NCI-H774 (cell line): ENCODE measurements at places on chromosomes 4 and X.
A peak's percentile ranks its signal among the peaks of the same experiment; 100 is the strongest.

DNA sequence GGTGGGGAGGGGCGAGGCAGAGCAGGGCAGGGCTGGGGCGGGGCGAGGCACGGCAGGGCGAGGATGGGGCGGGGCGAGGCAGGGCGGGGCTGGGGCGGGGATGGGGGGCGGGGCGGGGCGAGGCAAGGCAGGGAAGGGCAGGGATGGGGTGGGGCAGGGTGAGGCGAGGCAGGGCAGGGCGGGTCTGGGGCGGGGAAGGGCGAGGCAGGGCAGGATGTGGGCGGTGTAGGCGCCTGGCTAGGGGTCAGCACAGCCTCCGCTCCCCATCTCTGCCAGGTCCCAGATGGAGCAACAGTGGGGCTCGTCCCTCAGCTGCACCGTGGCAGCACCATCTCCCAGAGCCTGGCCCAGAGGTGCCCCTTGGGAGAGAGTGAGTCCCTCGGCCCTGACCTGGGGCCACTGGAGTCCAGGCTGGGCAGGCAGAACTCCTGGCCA is 4.2 kb upstream of the SRPK3 start:
- DNase-seq, result no peak

GRCh38 chr4:27916452-27917184 is 1056.0 kb downstream of the STIM2 start:
- DNase-seq, result no peak

GRCh38 chrX:109840585-109840984 is 107.5 kb upstream of the ACSL4 start:
- DNase-seq, result no peak

DNA sequence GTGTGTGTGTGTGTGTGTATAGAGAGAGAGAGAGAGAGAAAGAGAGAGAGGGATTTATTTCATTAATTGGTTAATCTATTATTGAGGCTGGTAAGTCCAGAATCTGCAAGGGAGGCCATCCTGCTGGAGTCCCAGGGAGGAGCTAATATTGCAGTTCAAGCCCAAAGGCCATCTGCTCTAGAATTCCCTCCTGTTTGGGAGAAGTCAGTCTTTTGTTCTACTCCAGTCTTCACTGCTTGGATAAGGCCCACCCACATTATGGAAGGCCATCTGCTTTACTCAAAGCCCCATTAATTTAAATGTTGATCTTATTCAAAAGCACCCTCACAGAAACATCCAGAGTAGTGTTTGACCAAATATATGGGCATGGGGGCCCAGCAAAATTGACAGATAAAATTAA is 317.5 kb upstream of the RASGEF1B start:
- no peak for DNase-seq

GRCh38 chrX:110136136-110136535 is 133.2 kb downstream of the TMEM164 start:
- no peak for DNase-seq

GRCh38 chrX:33128048-33128805 is 83.1 kb downstream of the DMD start:
- no peak for DNase-seq

- no peak for DNase-seq
Measured at GRCh38 chr4:7773401-7774180, 166.1 kb downstream of the AFAP1 start.

- DNase-seq, result no peak
Measured at GRCh38 chr4:88752754-88753153, 55.1 kb upstream of the NAP1L5 start.

DNA sequence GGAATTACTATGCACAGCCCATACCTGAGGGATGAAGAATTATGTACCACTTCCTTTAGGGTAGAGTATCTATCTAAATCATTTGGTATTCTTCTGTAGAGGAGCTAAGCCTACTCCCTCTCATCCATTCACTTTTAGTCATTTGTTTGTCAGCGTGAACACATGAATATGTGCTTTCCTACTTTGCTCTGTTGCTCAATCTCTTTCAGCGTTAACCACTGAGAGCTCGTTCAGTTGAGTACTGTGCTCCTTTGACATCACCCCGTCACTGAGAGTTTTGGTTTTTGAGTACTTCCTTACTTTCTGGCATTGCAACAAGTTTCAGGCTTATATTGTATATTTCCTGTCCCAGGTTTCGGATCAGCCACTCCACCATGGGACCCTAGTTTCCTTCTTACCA is 700.6 kb downstream of the NLGN4X start:
- no peak for DNase-seq

GRCh38 chr4:41887821-41888686 is 47.2 kb upstream of the TMEM33 start:
- peak; percentile 13 for DNase-seq

- DNase-seq, result no peak
Measured at GRCh38 chr4:158729716-158730559, 6.7 kb upstream of the PPID start.

GRCh38 chr4:35884714-35885480 is 359.4 kb downstream of the ARAP2 start:
- DNase-seq, result no peak

DNA sequence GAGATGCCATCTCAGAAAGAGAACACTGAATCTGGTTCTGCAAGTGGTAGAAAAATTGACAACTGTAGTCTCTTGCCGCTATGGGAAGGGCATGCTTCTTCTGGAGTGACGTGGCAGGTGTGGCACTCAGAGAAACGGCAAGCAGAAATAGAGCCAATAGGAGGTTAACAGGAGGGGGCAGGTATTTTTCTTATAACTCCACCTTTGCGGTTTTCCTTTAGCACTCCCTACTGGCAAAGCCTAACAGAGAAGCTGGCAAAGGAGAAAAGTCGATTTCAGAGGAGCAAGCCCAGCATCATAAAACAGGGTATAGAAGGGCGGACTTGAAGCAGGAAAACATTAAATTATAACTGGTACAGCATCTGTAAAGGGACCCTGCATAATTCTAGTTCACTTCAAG is 1382.2 kb downstream of the PCDH18 start:
- DNase-seq, result no peak

GRCh38 chr4:48127682-48128404 is 6.2 kb downstream of the TXK start:
- DNase-seq, result peak; percentile 33

- peak; percentile 30 for DNase-seq
Measured at GRCh38 chr4:183471946-183472708, 27.7 kb downstream of the CDKN2AIP start.

- peak; percentile 9 for DNase-seq
Measured at GRCh38 chr4:168480931-168481611, 779 bp upstream of the DDX60L start.

DNA sequence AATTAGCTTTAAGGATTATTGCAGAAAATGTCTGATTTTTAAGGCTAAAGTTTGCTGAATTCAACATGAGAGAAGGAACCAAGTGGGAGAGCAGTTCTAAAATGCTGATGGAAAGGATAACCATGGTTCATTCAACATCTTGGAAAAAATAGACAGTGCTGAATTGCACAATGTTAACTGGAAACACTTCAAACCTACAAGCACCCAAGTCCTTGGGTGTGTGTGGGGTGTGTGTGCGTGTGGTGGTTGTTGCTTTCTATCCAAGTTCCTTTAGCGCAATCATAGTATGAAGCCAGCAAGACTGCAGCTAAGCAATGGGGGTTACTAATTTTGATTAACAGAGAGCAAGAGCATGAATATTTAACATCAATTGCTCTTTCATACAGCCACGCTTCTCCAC is 29.3 kb upstream of the SCOC start:
- no peak for DNase-seq

- no peak for DNase-seq
Measured at GRCh38 chr4:109214622-109215301, 87.7 kb downstream of the COL25A1 start.

- DNase-seq, result no peak
Measured at GRCh38 chr4:56250776-56251175, 136.5 kb downstream of the AASDH start.

DNA sequence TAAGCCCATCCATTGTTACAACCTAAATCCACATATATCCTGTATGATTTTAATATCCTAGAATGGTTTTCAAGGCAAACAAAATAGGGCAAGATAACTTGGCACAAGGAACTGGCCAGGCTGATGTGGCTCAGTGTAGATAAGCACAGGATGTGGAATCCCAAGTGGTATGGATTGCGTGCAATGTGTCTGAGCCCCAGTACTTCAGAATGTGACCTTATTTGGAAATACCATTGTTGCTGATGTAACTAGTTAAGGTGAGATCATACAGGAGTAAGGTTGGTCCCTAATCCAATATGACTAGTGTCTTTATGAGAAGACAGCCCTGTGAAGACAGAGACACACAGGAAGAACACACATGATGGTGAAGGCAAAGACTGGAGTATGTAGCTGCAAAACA is 72.4 kb downstream of the IL21 start:
- no peak for DNase-seq

DNA sequence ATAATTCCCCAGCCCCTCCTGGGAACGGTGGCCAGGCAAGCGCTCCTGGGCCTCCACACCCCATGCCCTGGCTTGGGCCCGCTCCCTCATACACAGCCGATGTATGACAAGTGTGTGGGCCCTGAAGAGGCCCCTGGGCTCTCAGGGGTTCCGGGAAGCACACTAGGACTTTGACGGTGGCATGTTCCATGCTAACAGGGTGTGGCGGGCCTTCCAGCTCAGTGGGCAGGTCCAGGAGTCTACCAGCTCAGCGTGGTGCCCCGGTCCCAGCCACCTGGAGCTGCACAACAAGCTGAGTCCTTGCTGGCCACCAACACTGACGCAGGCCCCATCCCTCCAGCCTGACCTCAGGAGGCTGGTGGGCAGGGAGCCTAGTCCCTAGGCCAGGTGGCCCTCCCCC is 24.4 kb upstream of the HMX1 start:
- no peak for DNase-seq

GRCh38 chr4:125370478-125370877 is 55.7 kb downstream of the FAT4 start:
- no peak for DNase-seq
